A549 treated with RU486 at 1 μM for 4 hours (cell line): ENCODE measurements at places on chromosomes 12 and 14. TPM values are rescaled to one million over a fixed set of nuclear protein-coding genes. Genes with fewer than 3 reads are reported as not detected.

Gene M6PR
- total RNA-seq: 153 to 182 TPM (median 161 TPM) in 5 replicates

Gene KRT6A
- total RNA-seq: 0.64 to 0.95 TPM (median 0.94 TPM) in 5 replicates

Gene BCL2L14
- total RNA-seq: not detected in 5 replicates

Gene PTHLH
- 33.7 to 38.2 TPM (median 35.7 TPM) in 5 replicates for total RNA-seq

Gene ZDHHC22
- total RNA-seq: 0.11 to 0.26 TPM (median 0.20 TPM) in 5 replicates

Gene KRT86
- total RNA-seq: 20.5 to 62.5 TPM (median 45.1 TPM) in 5 replicates

Gene SLC39A2
- not detected in 5 replicates for total RNA-seq

Gene RBP5
- not detected in 5 replicates for total RNA-seq

Gene AMDHD1
- total RNA-seq: 1.8 to 2.6 TPM (median 1.9 TPM) in 5 replicates

Gene CLIP1
- total RNA-seq: 40.3 to 58.9 TPM (median 45.6 TPM) in 5 replicates

Gene KLRC1
- not detected in 5 replicates for total RNA-seq

Gene TAS2R46
- not detected in 5 replicates for total RNA-seq

Gene RPS6KA5
- total RNA-seq: 2.0 to 4.6 TPM (median 3.7 TPM) in 5 replicates

Gene FAM90A1
- 0.07 to 0.08 TPM (median 0.08 TPM) in 3 of 5 replicates, not detected in the others for total RNA-seq

Gene APEX1
- 250 to 269 TPM (median 262 TPM) in 5 replicates for total RNA-seq

Gene LTBR
- 154 to 212 TPM (median 188 TPM) in 5 replicates for total RNA-seq

Gene HOMEZ
- 6.8 to 9.3 TPM (median 7.4 TPM) in 5 replicates for total RNA-seq

Gene CCDC38
- 0.07 to 0.13 TPM (median 0.12 TPM) in 3 of 5 replicates, not detected in the others for total RNA-seq

Gene LRIG3
- 5.1 to 7.2 TPM (median 6.0 TPM) in 5 replicates for total RNA-seq

Gene LRRC9
- total RNA-seq: not detected in 5 replicates

Gene CSRP2
- 20.5 to 24.3 TPM (median 20.9 TPM) in 5 replicates for total RNA-seq

Gene CCDC91
- 13.1 to 29.8 TPM (median 22.5 TPM) in 5 replicates for total RNA-seq

Gene LHX5
- total RNA-seq: 0.03 TPM in 1 of 5 replicates, not detected in the others

Gene TAS2R14
- 0.38 to 0.81 TPM (median 0.73 TPM) in 5 replicates for total RNA-seq

Gene GPR84
- total RNA-seq: not detected in 5 replicates

Gene TMEM229B
- total RNA-seq: 0.22 to 0.34 TPM (median 0.28 TPM) in 5 replicates

Gene LMNTD1
- total RNA-seq: not detected in 5 replicates

Gene OTX2
- not detected in 5 replicates for total RNA-seq

Gene BMP4
- 1.5 to 3.3 TPM (median 2.1 TPM) in 5 replicates for total RNA-seq

Gene TAS2R43
- not detected in 5 replicates for total RNA-seq
